ENCODE measurements at places on chromosomes 2 and 18.

DNA sequence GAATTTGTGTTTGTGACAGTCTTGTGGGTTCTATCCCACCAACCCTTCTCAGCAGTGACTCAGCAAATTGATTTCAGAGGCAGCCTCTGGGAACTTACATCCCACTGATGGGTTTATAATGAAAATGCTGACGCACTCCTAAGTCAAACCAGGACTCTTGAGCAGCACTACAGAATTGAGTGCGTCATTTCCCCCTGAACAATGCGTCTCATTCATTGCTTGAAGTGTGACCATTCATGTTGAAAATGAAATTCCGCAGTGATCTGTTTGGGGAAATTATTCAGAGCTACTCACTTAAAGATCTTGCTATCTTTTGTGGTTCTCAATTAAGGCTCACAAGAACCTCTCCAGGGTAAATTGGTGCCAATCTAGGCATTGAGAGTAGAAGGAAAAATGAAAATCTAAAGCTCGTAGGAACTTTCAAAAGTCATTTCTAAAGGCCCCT, 417.7 kb upstream of the SLC14A2 start:
- DNase-seq, result peak; percentile 13

- DNase-seq, result no peak
These were observed 142.6 kb downstream of the MEIS1 start for GRCh38 chr2:66577321-66578053.

GRCh38 chr18:58321986-58322385, 278.0 kb downstream of the NEDD4L start:
- DNase-seq, result peak; percentile 82

- DNase-seq, result no peak
These were observed 3.5 kb downstream of the YWHAQ start for GRCh38 chr2:9627310-9627709.

DNA sequence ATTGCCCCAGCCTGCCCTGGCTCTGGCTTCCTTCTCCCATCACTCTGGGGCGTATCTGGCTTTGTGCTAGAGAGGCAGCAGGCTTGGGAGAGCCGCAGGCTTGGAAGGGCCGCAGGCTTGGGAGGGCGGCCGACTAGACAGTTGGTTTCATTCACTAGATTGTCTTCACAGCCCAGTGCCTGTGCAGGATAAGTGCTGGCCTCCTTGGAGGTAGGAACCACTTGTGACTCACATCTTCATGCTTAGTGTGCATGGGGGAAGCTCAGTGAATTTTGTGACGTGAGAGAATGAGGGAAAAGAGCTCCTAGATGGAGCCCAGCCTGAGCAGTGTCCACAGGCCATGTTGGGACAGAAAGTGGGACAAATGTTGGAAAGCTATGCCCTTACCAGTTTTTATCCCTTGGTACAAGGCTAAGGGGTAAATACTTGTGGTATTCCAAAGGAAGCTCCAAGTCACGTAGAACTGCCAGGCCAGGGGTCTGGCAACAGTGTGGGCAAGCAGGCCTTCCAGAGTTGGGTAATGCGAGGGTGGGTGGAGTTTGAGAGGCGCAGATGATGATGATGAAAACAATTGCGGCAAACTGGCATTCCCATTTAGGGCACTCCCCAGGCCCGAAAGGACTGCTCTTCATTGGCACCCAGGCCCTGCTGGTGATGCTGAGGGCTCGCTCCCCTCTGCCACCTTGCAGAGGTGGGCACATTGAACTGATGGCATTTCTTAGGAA, 100.1 kb downstream of the DDX1 start:
- no peak for DNase-seq

DNA sequence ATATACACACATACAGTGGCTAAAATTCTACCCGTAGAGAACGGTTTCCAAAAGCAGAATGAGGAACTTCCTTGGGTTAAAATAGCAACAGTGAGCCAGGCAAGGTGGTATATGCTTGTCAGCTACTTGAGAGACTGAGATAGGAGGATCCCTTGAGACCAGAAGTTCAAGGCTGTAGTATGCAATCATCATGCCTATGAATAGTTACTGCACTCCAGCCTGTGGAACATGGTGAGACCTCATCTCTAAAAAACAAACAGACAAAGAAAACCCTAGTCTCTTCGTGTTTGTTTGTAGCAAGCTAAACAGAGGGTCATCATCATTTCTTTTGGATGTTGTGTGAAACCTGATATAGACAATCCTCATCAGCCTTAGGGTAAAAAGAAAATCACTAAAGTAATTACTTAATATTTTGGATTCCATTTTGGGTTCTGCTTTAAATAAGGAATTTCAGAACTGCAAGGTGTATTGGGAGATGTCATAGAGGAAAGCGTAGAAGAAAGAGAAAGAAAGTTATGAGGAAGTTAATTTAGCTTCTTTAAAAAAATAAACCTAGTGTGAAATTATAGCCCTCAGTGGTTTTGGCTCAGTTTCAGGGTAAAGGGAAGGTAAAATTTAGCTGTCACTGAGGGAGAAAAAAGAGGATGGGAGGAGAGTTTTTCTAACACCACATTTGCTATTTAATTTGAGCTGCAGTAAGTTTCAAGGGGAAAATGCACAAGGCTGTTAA, 46.5 kb downstream of the PLEK start:
- no peak for DNase-seq

- DNase-seq, result no peak
These were observed 16.9 kb downstream of the ACVR1C start for GRCh38 chr2:157611726-157612125.

DNA sequence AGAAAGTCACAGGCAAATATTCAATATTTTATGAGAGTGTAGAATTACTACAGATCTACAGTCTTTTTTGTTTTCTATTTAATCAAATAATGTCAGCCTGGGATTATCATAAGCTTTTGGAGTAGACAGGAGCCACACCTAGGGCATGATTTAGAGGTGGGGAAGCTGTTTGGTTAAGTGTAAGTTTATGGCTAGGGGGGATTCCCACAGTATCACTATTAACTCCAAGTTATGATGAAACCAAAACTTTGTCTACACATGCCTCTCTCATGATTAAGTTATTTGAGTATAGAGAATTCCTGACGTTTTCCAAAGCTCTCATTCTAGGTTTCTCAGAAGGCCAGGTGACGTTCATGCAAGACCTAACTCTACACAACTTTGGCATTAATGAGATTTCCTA, 2.1 kb downstream of the SERPINB10 start:
- no peak for DNase-seq

GRCh38 chr18:21763846-21764646, 23.5 kb downstream of the MIB1 start:
- no peak for DNase-seq

- DNase-seq, result no peak
These were observed 201.1 kb upstream of the HDAC4 start for GRCh38 chr2:239601880-239602279.

GRCh38 chr2:241555711-241556110, 2.8 kb upstream of the BOK start:
- DNase-seq, result no peak

- no peak for DNase-seq
These were observed 122.9 kb upstream of the ACVR1C start for GRCh38 chr2:157751462-157752058.

GRCh38 chr2:72963423-72964145, 46.3 kb downstream of the EMX1 start:
- no peak for DNase-seq

- peak; percentile 68 for DNase-seq
These were observed 149.2 kb downstream of the FAM210A start for GRCh38 chr18:13577091-13577697.

DNA sequence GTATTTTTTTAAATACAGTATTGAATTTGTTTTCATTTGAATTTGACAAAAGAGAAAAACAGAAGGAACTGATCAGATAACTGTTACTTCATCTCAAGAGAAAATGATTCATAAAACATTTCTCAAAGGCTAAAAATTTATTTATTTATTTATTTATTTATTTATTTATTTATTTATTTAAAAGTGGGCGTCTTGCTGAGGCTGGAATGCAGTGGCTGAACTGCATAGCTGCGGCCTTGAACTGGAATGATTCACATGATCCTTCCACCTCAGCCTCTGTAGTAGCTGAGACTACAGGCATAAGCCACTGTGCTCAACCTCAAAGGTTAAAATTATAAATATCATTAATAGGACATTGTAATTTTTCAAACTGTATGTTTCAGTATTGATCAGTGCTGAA, 4.5 kb upstream of the PUM2 start:
- DNase-seq, result no peak

DNA sequence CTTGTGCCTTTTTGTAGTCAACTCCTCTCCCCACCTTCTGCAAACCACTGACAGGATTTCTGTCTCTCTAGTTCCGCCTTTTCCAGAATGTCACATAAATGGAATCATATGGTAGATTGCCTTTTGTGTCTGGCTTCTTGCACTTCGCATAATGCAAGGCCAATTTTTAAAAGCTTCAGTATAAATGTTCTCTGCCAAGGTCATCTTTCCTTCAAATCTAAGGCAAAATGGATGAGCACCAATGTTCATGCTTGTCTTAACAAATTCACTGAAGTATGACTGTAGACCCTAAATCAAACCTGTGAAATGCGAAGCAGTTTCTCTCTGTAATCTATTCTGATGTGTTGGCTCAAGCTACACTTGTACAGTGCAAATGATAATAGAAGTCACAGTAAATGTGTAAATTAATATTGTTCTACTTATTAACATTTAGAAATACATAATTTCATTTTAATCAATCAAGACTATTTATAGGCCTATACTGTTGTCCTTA, 92.8 kb upstream of the GLS start:
- DNase-seq, result no peak

- no peak for DNase-seq
These were observed 164.0 kb upstream of the SIX3 start for GRCh38 chr2:44777537-44777936.

DNA sequence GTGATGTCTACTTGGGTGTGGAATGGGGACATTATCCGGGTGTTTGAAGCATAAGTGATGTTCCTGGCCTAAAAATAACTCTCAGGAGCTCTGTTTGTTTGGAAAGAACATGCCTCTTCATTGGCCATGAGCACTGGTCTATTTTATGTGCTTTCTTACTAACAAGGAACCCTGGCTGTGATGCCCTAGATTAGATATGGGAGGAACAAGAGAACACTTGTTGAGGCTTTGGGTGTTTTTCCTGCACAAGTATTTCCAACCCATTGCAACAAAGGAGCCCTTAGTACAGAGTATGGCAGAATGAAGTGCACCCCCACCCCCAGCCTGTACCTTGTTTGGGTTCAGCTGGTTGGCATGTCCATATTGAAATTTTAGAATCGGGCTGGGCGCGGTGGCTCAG, 95.9 kb downstream of the SLC4A3 start:
- DNase-seq, result no peak

- no peak for DNase-seq
These were observed 10.3 kb upstream of the KYNU start for GRCh38 chr2:142867136-142867535.

- no peak for DNase-seq
These were observed 40.3 kb upstream of the FAM171B start for GRCh38 chr2:186653511-186653910.

GRCh38 chr18:61679836-61680235, 213.0 kb downstream of the RNF152 start:
- no peak for DNase-seq

DNA sequence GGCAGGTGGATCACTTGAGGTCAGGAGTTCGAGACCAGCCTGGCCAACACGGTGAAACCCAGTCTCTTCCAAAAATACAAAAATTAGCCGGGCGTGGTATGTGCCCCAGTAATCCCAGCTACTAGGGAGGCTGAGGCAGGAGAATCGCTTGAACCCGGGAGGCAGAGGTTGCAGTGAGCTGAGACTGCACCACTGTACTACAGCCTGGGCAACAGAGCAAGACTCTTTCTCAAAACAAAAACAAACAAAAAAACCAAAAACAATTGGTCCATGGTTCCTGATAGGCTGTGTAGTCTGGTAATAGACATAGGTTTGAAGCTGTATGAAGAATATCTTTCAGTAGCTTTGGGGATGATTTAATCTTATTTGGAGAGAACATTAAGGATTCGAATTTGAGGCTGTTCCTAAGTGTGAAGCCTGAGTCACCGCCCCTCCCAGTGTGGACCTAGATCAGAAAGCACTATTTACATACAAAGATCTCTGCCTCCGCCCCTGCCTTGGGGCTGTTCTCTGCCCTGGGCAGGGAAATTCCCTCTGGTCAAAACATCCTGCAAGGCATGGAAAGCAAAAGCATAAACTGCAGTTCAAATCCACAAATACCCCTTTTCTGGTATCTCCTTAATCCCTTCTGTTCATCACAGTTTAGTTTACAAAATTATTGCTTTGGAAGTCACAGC, 52.8 kb upstream of the PMAIP1 start:
- no peak for DNase-seq

DNA sequence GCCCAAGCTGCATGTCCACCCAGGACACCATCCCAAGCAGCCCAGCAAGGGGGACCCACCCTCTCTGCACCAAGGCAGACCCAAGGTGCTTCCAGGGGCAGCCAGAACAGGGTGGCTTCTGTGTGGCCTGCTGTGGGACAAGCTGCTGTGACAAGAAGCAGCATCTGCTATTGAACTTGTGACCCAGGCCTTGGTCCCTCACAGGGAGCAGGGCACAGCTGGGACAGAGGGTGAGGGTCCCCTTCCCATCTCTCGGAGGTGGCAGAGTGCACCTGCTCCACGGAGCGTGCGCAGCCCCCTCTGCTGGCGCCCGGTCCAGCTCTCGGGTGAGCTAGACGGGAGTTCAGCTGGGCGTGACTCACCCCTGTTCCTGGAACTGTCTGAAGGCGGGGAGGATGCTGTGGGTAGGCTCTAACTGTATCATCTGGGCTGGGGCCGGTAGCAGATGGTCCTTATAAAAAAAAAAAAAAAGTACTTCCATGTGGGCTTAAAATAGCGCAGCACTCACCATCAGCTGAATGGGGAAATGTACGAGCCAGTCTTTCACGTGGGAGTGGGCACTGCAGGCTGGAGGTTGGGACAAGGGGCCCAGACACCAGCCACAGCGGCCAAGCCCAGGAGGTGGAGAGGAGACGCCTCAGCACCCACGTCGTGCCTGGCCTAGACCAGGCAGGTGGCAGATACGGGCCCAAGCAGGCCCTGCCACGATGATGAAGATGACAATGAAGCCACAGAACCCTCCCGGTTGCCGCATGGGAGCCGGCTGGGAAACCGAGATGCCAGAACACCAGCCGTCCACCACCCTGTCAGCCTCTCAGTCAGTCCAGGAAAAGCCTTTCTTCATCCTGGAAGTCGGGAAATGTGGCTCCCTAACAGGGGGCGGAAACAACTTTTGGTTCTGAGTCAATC, 136.8 kb upstream of the ID2 start:
- peak; percentile 77 for DNase-seq

GRCh38 chr18:40685219-40685618, 1269.8 kb upstream of the PIK3C3 start:
- no peak for DNase-seq

- no peak for DNase-seq
These were observed 81.1 kb downstream of the MRPS9 start for GRCh38 chr2:105118960-105119359.

GRCh38 chr18:24395049-24395795, 2.4 kb downstream of the OSBPL1A start:
- no peak for DNase-seq

GRCh38 chr18:23204589-23205235, 69.4 kb downstream of the CABLES1 start:
- no peak for DNase-seq

GRCh38 chr18:79498662-79499061, 102.9 kb downstream of the NFATC1 start:
- DNase-seq, result no peak

Measured in Ammon's horn (tissue), 1 donor.